Stimulated activated naive CD8-positive, alpha-beta T cell treated with anti-CD3 and anti-CD28 coated beads, Interleukin-15, Interleukin-2, amounts not matched to agents 100 U/mL and 50 U/mL, for 24 hours (primary cell): ENCODE measurements at places on chromosomes 7 and 10.

DNA sequence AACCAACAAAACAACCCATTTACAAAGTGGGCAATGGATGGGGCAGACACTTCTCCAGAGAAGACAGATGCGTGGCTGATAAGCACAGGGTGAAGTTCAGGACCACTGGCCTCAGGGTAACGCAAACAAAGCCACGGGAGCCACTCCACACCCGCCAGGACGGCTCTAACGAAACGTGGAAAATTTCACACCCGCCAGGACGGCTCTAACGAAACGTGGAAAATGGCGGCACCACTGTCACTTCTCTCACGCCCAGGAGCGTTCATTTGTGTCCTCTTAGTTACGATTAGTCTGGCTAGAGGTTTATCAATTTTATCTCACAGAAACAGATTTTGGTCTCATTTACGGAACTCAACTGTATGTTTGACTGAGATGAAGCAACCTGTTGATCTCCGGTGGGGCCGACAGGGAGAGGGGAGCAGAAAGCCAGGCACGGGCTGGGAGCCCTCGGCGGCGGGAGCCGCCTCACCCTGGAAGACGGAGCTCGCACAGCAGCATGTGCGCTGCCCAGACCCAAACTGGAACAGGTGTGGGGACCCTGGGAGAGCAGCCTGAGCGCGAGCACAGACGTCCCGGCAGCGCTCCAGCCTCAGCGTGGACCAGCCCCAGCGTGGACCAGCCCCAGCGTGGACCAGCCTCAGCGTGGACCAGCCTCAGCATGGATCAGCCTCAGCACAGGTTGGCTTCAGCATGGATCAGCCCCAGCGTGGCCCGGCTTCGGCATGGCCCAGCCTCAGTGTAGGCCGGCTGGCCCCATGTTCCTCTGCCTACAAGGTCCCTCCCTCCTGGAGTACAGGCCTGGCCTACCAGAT is 243.5 kb downstream of the MAD1L1 start:
- no peak for DNase-seq

- DNase-seq, result no peak
Observed at GRCh38 chr10:58554316-58554715, 41.6 kb downstream of the BICC1 start.

DNA sequence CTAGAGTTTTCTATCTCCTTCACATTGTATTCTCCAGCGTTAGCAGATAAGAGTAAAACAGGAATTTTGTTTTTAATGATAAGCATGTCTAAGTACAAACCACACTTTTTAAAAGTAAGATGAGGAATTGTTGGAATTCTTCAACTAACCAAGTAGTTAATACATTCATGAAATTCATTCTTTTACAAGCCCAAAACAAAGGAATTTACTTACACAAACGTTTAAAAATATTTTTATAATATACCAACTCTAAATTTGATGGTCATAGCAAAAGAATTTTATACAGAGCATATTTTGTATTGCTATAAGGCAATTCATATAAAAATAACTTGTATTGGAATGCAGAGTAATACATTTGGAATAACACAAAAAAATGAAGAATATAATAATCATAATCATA is 51.3 kb downstream of the TWIST1 start:
- DNase-seq, result no peak

GRCh38 chr7:149723795-149724495 is 49.4 kb downstream of the ZNF467 start:
- no peak for DNase-seq

- no peak for DNase-seq
Observed at GRCh38 chr7:101567230-101567629, 61.9 kb downstream of the MYL10 start.

- DNase-seq, result no peak
Observed at GRCh38 chr10:88676283-88677060, 12.2 kb downstream of the LIPF start.

- no peak for DNase-seq
Observed at GRCh38 chr7:114345494-114345893, 69.1 kb upstream of the FOXP2 start.
